ENCODE measurements at places on chromosomes 6 and 20.

DNA sequence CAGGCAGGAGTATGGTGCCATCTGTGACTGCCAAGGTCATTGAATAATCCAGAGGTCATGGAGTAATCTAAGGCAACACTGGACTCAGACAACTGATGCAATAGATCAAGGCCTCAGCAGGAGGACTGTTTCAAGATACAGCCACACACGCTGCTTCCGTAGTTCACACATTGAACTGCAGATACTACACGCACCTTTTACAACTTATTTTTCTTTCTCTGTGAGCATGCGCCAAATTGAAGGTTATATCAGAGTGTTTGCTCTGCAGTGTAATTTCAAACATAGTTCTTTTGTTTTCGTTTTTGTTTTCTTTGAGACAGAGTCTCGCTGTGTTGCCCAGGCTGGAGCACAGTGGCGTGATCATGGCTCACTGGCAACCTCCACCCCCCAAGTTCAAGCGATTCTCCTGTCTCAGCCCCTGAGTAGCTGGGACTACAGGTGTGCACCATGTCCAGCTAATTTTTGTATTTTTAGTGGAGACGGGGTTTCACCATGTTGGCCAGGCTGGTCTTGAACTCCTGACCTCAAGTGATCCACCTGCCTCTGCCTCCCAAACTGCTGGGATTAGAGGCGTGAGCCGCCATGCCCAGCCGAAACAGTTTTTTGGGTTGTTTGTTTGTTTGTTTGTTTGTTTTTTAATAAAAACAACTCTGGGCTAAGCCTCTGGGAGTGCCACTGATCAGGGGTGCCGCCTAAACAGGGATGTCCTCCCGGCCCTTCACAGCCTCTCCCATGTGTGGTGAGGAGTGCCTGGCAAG is 96.6 kb upstream of the NAA20 start:
- DNase-seq: no peak

GRCh38 chr6:138550346-138550767 is 51.1 kb upstream of the NHSL1 start:
- DNase-seq: no peak

DNA sequence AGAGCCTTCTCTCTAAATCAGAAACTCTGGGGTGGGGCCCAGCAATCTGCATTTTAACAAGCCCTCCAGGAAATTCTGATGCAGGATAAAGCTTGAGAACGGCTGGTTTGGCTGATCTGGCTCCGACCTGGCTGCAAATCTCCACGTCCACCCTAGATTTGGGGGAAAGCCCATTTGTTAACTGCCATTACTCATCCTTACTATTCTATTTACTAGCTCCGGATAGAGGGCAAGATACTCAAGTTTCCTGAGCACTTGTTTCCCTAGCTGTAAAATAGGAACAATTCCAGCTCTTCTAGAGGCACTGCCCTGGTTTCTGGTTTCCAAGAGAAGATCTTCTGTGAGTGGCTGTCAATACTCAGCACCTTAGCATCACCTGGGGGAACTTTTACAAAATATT is 44.4 kb downstream of the DAAM2 start:
- no peak for DNase-seq

- no peak for DNase-seq
Measured at GRCh38 chr6:2796861-2797260, 31.7 kb downstream of the WRNIP1 start.

DNA sequence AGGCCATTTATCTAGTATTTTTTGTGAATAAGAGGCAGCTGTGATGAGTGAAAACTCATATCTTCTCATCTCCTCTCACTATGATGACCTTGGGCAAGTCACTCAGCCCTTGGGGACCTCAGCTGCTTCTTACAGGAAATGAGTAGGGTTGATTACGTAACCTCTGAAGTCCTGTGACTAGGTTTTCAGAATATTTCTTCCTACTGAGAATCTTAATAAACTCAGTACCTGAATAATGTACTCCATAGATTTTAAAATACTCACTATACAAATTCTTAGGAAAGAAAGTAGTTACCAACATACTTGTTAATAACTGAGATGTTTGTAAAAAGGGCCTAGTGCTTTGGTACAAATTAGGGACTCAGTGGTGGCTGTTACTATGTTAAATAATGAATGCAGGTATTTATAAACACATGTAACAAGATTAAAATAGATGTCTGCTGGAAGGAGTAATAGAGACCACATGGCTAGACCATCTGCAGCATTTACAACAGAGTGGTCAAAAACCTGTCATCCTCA is 60.9 kb downstream of the RPRD1B start:
- DNase-seq: no peak

DNA sequence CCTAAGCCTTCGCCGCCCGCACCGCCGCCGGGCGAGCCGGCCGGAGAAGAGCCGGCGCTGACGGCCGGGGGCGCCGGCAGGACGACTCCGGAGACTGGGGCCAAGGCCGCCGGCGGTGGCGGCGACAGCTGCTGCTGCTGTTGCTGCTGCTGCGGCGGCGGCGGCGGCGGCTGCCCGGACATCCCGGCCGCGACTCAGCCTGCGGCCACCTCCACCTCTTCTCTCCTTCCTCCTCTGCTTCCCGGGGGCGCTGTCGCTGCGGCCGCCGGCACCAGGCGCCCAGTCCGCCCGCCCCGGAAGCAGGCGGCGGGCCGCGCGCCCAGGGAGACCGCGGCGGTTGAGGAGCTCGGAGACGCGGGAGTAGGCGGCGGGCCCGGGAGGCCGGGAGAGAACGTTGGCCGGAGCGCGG is 307 bp downstream of the RANBP9 start:
- no peak for DNase-seq

DNA sequence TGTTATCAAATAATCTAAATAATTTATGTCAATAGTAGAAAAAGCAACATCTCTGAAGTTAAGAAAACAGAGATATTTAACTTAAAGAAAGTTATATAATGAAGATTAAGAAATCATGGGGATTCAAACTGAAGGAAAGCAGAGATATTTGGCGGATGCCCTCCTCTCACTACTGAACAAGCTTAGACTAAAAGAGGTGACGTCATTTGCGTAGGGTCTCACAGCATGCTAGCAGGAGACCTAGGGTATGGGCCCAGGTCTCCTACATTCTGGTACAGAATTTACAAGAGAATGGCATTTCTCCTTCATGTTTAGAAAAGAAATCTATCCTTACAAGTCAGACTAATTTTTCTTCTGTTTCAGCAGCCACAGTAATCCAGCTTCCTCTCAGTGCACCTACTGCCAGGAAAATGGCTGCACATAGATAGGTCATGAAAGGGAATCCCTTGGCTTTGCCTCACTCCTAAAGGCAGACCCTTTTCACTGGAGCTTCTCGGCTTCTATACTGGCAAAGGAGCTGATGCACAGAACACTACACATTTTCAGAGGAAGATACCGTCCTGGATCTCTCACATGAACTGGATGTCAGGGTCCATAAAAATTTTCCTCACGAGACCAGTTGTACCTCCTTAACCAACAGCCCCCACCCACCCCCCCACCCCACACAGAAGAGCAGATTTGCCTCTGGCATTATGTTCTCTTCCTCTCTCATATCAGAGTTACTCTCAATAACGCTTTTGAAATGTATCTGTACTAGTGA is 41.8 kb upstream of the DST start:
- DNase-seq: no peak
